Neural crest cell (in vitro differentiated cells): ENCODE measurements at places on chromosomes 5 and 9.
A peak's percentile ranks its signal among the peaks of the same experiment; 100 is the strongest.

- DNase-seq: no peak
Measured at GRCh38 chr5:109373932-109374331, 35.8 kb downstream of the PJA2 start.

GRCh38 chr5:106755066-106755465 is 915.7 kb downstream of the EFNA5 start:
- no peak for DNase-seq

GRCh38 chr5:150565868-150566267 is 57.9 kb downstream of the NDST1 start:
- DNase-seq: no peak

DNA sequence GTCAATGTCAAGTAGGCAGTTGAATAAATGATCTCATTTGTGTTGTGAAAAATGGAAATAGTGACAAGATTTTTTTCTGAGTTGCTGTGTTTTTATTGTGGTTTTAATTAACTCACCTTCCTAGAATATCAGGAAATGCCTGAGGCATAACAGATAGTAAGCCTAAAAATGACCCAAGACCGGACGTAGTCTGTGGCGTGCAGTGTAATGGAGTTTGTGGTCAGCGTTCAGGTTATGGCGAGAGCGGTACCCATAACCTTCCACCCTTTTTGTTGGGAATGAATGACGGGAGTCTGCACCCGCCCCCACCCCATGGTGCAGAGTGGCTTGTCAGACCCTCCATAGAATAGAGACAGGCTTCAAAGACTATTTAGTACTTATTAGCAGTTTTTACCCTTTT is 119.3 kb downstream of the GALNT10 start:
- DNase-seq: no peak

DNA sequence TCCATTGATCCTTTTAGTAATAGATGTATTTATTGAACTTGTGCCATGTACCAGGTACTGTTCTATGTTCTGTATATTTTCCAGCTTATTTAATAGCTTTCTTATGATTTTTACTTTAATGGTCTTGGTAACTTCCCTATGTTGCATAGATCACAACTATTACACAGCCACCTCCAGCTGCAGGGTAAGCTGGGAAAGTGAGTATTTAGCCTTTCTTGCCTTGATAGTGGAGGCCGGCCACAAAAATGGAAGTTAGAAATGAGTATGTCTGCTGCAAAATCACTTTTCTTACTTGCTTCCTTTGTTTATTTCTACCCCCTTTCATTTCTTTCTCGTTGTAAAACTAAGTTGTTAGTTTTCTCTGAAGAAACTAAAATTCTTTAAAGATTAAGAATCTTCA is 43.1 kb upstream of the ANKDD1B start:
- DNase-seq: no peak

GRCh38 chr9:16105168-16106020 is 552.6 kb downstream of the CCDC171 start:
- no peak for DNase-seq

GRCh38 chr5:74296685-74297408 is 343.7 kb downstream of the ENC1 start:
- DNase-seq: no peak

GRCh38 chr5:546376-546908 is 22.2 kb upstream of the SLC9A3 start:
- DNase-seq: no peak

DNA sequence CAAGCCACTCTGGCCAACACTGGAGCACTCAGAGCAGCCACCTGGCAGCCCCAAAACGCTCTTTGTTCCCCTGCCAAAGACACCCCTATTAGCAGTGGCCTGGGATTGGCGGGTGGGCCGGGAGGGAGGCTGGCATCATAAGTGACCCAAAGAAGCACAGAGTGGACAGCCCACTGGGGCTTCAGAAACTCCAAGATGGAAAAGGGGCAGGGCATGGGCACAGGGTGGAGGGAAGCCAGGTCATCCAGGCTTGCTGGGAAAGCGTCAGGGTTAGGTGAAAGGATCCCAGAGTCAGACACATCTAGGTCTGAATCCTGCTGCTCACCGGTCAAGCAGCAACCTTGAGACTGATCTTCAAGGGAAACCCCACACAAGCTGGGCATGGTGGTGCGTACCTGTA is 14.8 kb downstream of the EEIG1 start:
- no peak for DNase-seq

DNA sequence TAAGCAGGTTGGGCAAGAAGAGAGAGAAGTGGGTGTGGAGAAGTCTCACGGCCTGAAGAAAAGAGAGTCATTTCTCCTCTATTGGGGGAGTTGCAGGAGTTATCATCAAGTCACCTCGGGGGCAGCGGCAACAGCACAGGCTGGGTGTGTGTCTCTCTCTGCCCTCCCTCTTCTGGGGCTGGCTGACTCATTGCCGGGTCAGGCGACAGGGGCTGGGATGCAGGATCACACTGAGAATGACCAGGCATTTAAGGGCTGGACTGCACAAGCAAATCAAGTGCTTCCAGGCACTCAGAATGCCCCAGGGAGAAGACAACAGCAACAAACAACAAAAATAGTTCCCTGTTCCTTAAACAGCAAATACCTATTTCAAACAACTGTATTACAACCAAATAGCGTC is 6.3 kb upstream of the EQTN start:
- no peak for DNase-seq

DNA sequence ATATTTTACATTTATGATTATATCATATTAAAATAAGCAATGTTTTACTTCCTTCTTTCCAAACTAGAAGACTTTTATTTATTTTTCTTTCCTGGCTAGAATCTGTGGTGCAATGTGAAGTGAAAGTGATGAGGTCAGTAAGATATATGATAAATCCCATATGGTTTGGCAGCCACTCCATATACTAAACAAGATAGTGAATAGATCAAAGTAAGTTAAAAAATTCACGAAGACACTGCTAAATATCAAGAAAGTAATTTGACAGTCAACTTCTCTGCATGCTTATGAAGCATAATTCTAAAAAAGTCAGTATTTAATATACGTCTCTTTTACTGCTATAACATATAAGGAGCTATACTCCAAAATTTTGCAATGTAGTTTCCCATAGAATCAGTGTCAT is 972.8 kb downstream of the DTWD2 start:
- no peak for DNase-seq

DNA sequence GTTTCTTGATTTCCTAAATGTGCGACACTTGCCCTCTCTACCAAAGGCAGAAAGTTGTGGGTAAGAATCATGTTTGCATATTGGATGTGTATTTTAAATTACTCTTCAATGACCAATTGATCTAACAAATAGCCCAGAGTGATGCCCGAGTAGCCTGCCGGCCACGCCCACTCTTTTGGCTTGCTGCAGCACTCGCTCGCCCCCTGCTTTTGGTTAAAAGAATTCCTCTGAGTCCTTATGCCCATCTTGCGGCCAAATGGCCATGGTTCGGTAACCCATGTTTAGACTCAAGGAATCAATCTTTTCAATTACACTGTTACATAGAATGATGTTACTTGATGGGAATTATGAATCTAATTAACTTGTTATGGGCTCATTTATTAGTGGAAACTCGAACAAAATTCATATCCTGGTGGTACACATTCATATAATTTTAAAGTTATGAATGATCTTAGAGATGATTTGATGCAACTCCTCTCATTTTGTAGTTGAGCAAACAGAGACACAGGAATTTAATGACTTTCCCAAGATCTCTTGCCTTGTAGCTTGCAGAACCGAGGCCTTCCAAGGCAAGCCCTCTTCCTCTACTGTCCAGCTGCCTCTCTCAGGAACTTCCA is 36.5 kb downstream of the PPIC start:
- DNase-seq: peak; percentile 40

GRCh38 chr5:157388111-157388710 is 71.8 kb upstream of the NIPAL4 start:
- DNase-seq: no peak

DNA sequence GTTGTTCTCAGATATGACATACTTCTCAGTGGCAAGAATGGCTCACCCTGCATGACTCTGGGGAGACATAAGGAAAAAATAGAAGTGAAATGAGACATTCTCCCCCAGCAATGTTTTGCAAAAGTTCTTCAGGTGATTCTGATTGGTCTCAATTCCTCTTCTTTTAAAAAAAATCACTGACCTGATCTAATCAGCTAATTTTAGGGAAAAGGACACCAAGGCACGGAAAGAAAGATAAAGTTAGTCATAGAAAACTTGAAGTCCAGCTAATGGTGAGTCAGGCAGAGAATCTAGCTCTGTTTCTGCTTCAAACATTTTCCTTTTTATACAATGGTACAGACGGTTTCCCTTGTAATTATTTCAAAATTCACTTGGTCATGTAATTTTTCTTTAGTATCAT is 1018.9 kb upstream of the ARRDC3 start:
- no peak for DNase-seq

GRCh38 chr5:158812408-158812807 is 287.3 kb downstream of the EBF1 start:
- DNase-seq: no peak

GRCh38 chr9:99083051-99083450 is 21.9 kb upstream of the TGFBR1 start:
- no peak for DNase-seq

DNA sequence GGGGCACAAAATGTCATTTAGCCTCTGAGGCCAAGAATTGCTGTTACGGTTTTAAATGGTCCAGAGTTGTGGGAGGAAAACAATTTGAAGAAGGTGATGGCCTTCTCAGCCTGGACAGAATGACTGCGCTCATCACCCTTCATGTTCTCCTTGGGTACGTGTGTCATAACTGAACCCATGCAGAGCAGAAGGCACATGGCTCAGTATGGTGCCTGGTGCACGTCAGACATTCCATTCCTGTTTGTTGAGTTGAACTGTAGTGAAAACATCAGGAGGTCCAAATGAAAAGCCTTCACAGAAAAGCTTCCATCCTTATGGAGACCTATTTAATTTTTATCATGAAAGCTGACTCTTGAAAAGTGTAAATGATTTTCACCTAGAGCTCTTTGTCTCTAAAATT is 133.2 kb downstream of the CFAP90 start:
- DNase-seq: no peak

GRCh38 chr5:126640866-126641265 is 40.1 kb downstream of the PHAX start:
- DNase-seq: no peak
